ENCODE measurements at places on chromosomes 12 and 14.

DNA sequence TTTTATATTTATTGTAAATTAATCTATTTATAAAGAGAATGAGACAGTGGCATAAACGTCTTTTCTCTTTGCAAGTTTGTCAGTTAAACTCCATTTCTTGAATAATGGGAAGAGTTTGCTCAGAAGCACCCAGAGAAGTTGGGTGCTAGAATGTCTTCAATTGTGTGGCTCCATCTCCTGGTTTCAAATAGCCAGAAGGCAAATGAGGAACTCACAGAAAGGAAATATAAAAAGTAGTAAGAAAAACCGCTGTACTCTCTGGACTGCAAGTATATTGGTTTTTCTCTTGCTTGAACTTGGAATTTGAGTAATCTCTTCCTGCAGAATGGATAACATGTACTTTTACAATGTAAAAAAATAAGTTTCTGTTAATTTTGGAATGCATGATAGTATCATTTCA lies 217.5 kb downstream of the DPY19L2 start:
- no peak for DNase-seq

- no peak for DNase-seq
These were observed 1023.0 kb upstream of the ATXN7L3B start for GRCh38 chr12:73514672-73515071.

DNA sequence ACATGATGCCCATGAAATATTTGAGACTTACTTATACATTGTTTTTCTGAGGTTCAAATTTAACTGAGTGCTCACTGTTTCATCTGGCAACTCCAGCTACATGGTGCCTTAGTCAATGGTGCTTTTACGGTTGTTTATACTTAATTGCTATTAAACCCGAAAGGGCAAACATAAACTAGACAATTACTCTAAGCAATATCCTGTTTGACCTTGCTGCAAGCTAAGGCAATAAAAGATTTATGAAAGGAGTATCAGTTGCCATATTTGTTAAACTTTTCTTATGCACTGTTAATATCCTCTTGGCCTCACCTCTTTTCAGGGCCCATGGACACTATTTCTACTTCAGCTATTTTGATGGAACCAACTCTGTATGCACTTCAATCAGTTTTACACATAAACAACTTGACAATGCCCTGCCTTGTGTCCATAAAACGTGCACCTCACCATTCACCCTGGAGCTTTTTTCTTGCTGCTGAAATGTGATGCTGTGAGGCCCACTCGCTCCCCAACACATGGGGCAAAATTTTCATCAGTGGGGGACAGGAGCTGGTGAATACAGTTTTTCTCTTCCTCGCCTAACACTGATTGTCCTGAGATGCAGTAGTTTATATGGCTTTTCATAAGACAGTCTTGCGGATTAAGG lies 64.1 kb upstream of the HIF1A start:
- no peak for DNase-seq

DNA sequence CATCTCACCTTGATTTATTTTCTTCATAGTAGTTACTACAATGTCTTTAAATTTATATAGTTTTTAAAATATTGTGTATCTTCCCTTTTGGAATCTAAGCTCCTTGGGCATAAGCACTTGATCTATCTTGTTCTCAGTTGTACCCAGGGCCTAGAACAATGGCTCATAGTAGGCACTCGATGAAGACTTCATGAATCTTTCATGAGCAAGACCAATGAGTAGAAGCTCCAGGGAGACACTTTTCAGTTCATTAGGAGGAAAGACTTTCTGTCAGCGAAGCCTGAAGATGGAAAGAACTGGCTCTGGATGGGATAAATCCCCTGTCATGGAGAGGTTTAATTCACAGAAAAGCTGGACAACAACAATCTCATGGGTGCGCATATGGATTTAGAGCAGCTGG lies 140.2 kb upstream of the CRY1 start:
- no peak for DNase-seq

DNA sequence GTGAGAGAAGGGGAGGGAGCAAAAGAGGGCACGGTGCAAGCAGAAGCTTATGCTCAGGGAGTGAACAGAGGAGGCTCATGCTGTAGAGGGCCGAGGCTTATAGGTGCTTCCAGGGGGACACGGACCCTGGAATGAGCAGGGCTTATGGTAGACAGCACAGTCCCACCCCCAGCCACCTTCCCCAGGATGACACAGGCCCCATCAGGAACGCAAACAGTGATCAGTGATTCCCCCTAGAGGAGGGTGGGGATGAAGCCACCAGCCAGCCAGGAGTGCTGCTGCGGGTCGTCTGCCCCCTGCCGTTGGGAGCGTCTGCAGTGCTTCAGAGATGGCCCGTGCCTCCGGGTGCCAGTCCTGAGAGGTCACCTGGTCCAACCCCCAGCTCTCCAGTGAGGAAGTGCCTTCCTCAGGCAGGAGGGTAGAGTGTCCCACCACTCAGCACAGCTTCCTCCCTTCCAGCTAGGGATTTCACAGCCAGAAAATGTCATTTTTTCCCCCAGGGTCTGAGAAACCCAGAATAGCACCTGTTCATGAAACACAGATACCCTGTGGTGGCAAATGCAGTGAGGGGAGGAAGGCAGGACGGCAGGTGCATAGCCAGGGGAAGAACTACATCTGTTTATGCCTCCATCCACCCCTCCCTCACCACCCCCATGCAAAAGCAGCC lies 60.7 kb downstream of the SLC6A12 start:
- DNase-seq: peak; percentile 20

- DNase-seq: no peak
These were observed 9.7 kb upstream of the RIN3 start for GRCh38 chr14:92503756-92504491.

DNA sequence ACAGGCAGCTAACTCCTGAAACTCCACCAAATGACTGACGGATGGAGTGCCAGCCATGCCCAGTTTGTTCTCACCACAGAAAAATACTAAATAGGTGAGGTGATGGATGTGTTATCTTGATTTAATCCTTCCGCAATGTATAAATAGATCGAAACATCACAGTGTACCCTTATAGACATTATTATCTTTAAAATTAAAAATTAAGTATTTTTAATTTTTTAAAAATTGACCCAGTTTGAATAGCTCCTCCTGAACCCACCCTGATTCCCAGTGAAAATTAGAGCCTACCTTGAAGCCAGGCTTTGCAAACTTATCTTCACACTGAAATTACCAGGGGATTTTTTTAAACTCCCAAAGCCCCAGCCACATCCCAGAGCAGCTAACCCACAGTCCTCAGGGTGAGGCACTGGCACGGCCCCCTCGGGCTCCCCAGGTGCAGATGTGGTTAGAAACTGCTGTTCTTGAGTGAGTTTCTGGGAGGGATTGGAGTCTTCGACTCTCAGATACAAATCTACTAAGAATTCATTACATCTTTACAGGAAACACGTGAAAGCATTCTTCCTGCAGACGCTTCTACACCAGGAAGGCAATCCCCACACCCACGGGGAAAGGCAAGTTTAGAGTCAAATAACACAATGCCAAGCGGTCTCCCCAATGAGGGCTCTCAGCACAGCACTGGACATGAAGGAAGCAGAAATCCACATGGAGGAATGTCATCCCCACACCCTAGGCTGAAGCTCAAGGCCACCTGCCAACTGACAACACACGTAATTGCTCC lies 126.4 kb downstream of the RIMBP2 start:
- no peak for DNase-seq

DNA sequence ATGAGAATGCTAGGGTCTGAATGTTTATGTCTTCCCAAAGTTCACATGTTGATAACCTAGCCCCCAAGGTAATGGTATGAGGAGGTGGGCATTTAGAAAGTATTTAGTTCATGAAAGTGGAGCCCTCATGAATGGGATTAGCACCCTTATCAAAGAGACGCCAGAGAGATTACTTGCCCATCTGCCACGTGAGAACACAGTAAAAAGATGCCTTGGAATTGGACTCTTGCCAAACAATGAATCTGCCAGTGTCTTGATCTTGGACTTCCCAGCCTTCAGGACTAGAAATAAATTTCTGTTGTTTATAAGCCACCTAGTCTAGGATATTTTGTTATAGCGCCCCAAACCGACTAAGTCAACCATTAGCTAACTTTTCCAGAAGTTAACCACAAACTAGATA lies 92.0 kb upstream of the SLC38A4 start:
- no peak for DNase-seq

- DNase-seq: no peak
These were observed 30.9 kb upstream of the TUBA1C start for GRCh38 chr12:49233842-49234526.

- no peak for DNase-seq
These were observed 216.0 kb upstream of the EEA1 start for GRCh38 chr12:93145086-93145485.

GRCh38 chr12:93397412-93397811 lies 19.7 kb downstream of the NUDT4 start:
- DNase-seq: no peak

DNA sequence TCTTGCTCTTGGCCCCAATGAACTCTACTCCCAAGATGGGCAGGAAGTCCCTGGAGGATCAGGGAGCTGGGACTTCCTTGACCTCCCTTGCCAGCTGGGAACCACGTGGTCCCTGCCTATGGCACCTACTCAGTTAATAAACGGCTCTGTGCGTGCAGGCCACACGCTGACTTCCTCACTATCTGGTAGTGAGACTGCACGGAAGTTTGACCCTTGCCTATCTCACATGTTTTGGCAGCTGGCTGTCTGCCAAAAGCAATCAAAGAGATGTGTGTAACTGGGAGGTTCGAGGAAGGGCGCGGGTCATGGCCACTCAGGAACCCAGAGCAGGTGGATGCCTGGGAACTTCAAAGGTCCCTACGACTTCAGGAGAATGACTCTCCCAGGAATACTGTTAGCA lies 57.9 kb downstream of the RFLNA start:
- no peak for DNase-seq

DNA sequence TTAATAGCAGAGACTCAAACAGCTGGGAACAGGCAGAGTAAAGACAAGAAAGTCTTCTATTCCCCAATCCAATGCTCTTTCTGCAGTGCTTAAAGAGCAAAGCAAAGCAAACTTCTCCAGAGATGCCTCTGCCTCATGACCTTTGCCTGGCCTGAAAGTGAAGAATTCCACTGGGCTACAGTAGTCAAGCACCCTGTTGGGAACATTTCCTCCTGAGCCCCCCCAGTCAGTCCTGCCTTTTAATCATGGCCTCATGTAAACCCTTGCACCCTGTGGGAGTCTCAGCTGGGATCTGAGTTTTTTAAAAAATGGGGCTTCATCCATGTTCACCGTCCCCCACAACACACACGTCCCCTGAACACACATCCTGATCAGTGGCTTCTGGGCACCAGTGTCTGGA lies 62.7 kb upstream of the TSPAN11 start:
- no peak for DNase-seq

DNA sequence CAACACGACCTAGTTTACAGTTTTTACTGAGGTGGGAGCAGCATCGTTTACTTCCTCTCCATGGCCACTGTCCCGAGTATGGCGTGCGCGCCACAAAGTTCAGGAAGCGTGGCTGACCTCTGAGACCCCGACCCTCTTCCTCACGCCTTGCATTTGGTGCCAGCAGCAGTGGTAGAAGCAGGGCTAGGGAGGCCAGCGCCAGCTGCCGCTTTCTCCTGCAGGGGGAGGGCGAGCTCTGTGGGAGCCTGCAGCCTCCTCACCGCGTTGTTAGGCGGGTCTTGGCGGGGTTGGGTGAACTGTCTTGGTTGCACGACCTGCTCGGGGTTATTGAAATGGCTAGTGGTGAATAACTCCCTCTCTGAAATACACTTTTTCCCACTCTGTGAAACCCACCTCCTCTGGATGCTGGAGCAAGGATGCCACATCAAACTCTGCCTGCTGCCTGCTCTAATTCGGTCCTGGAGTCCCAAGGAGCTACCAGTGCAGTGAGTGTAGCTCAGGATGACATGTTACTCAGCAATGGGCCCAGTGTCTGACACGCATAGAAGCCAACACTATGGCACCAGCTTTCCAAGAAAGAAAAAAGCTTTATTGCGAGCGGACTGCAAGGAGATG lies 22.3 kb upstream of the TDRD9 start:
- DNase-seq: no peak

- no peak for DNase-seq
These were observed 140.5 kb upstream of the LHX5 start for GRCh38 chr12:113612076-113612728.

- DNase-seq: no peak
These were observed 97.0 kb downstream of the DPF3 start for GRCh38 chr14:72796935-72797334.

DNA sequence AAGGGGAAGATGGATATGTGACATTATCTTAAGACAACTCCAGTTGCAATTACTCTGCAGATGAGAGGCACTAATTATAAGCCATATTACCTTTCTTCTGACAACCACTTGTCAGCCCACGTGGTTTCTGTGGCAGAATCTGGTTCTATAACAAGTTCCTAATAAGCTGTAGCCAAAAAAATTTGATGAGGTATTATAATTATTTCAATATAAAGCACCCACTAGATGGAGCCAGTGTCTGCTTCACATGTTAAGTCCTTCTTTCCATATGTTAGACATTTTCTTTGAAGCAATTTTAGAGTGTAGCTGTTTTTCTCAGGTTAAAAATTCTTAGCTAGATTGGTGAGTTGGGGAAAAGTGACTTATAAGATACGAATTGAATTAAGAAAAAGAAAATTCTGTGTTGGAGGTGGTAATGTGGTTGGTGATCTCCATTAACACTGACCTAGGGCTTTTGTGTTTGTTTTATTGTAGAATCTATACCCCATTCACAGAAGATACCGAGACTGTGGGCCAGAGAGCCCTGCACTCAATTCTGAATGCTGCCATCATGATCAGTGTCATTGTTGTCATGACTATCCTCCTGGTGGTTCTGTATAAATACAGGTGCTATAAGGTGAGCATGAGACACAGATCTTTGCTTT lies 36.9 kb downstream of the PSEN1 start:
- no peak for DNase-seq

DNA sequence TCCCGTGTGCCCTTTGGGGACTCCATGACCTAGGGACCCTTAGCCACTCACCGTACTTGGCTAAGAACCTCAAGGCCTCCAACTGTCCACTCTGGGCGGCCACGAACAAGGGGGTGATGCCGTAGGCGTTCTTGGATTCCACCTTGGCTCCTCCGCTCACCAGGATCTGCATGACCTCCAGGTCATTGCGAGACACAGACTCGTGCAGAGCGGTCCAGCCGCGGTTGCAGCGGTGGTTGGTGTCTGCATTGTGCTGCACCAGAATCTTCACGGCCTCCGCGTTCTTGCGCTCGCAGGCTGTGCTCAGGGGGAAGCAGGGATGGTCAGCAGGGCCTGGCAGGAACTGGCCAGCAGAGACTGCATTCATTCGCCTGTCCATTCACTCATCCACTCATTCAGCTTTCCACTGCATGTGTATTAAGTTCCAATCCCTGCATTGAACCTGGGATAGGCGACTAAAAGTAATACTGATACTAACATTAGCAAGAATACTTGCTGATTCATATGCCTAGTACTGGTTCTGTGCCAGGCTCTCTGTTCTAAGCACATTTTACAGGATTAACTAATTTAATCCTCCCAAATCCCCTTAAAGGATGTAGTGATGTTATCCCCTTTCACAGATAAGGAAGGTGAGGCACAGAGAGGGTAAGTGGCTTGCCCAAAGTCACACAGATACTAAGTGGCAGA lies 23.9 kb downstream of the FAM181A start:
- DNase-seq: no peak

GRCh38 chr12:97299847-97300246 lies 162.8 kb upstream of the RMST start:
- no peak for DNase-seq
